ENCODE measurements at places on chromosomes 2 and 18.

GRCh38 chr2:96264656-96265348 is 995 bp downstream of the TMEM127 start:
- peak; percentile 39 for DNase-seq

GRCh38 chr18:63619661-63620060 is 24.4 kb downstream of the SERPINB4 start:
- no peak for DNase-seq

GRCh38 chr18:36212301-36213171 is 25.2 kb downstream of the MOCOS start:
- no peak for DNase-seq

GRCh38 chr2:25421820-25422411 is 80.2 kb upstream of the DNMT3A start:
- DNase-seq = no peak

GRCh38 chr2:218275371-218276072 is 5.2 kb downstream of the PNKD start:
- no peak for DNase-seq

DNA sequence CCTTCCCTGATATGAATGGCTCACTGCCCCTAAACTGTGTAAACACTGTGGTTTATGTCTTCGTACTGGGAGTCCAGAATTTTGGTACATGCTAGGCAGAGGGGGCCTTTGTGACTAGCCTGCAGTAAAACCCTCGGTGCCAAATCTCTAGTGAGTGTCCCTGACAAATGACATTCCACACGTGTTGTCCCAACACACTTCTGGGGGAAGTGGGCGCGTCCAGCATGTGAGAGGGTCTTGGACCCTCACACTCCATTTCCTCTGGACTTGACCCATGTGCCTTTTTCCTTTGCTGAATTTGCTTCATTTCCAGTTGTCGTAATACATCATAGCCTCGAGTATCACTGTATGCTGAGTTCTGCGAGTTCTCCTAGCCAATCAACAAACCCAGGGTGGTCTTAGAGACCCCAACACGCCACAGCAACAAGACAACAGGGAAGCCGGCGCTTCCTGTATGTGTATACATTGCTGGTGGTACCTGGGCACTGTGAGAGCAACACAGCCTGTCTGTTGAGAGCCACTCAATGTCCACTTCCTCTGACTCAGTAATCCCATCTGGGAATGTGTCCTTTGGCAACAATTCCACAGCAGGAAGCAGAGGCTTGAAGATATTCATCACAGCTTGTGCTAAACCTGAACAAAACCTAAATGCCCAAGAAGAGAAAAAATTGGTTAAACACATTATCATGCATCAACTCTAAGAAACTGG is 26.9 kb upstream of the SLC66A3 start:
- no peak for DNase-seq

- no peak for DNase-seq
These were observed 16.8 kb upstream of the ALLC start for GRCh38 chr2:3641181-3641580.

GRCh38 chr18:62388855-62389760 is 64.0 kb downstream of the TNFRSF11A start:
- DNase-seq = no peak

- no peak for DNase-seq
These were observed 178.4 kb upstream of the EPAS1 start for GRCh38 chr2:46118656-46119371.

DNA sequence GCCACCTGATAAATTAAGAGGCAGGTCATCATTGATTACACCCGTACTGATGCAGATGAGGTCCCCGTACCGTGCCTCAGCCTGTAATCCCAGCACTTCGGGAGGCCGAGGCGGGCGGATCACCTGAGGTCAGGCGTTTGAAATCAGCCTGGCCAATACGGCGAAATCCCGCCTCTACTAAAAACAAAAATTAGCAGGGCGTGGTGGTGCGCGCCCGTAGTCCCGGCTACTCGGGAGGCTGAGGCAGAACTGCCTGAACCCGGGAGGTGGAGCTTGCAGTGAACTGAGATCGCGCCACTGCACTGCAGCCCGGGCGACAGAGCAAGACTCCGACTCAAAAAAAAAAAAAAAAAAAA is 683 bp upstream of the ENOSF1 start:
- no peak for DNase-seq

GRCh38 chr2:45248214-45248613 is 239.0 kb upstream of the SIX2 start:
- no peak for DNase-seq

- DNase-seq = no peak
These were observed 138.5 kb downstream of the COL4A4 start for GRCh38 chr2:227025510-227025909.

GRCh38 chr2:165313509-165313908 is 74.3 kb downstream of the SCN2A start:
- no peak for DNase-seq

DNA sequence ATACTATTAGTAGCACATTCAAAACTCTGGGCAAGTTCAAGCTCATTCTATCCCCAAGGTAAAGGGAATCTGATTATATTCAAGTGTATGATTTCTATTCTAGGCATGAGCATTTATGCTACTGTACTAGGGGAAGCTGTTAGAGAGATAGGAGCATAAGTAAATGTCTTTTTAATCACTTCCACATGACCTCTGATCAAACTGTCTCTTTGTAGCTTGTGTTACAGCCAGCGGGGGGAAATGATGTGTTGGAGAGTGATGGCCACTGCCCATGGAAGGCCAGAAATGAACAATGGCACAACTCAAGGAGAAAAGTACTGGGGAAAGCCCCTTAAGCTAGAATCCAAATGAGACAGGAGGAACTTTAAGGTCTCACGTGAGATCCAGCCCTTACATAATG is 894.9 kb upstream of the CDH2 start:
- no peak for DNase-seq

DNA sequence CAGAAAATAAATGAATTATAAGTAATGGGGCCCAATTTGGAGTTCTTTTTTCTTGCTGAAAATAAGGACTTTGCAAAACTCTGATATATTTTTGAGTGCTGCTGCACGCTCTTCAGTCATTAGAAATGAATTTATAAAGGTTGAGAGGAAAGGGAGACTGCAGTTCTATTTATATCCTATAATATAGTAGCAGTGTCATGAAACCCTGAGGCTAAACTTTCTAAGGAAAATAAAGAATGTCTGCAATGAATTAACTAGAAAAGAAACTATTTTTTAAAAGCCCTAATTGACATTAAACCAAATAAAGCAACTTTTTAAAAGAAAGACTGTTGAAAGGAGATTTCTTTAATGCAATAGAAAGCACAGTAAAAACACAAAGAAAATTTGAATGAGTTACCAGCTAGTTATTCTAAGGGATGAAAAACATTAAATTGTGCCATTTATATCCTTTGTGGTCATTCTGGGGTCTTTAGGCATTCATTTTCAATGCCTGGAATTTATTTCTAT is 1072.8 kb upstream of the TMEFF2 start:
- no peak for DNase-seq

All from activated CD4-positive, alpha-beta memory T cell treated with anti-CD3 and anti-CD28 coated beads for 36 hours (primary cell).